WTC11 (cell line): ENCODE measurements at places on chromosomes 11 and 22. TPM values are rescaled to one million over a fixed set of nuclear protein-coding genes. Genes with fewer than 3 reads are reported as not detected.

DNA sequence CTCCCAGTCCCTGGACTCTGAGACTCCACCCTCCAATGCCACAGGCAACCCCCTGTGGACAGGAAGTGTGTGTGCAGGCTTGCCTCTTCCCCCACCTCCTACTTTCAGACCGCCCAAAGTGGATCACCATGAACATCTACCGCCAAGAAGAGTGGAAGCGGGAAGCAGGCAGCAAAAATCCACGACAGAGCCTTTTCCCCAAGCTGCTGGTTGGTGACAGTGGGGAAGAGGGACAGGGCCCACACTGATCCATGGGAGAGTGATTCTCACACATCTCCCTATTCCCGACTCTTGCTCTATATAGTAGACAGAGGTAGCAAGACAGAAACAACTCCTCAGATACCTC, 53.4 kb upstream of the SPATA19 start:
- H3K27ac ChIP-seq, result peak overlapping the region; percentile 61; the same call in 1 of the 2 replicates
- H3K4me1 ChIP-seq, result peaks cover 40% of the 10 kb centered on the region
- no peak overlapping the region for H3K4me3 ChIP-seq
- no peak for DNase-seq

DNA sequence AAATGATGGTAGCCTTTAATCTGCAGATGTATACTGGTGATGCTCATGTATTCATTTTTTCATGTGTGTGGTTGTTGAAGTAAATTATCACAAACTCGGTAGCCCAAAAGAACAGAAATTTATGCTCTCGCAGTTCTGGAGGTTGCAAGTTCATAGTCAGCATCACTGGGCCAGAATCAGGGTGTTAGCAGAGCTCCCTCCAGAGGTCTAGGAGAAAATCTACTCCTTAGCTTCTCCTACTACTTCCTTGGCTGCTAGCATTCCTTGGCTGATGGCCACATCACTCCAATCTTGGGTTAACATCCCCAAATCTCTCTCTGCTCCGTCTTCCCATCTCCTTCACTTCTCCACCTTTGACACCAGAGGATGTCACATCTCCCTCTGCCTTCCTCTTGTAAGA, 45.3 kb upstream of the GALNT18 start:
- peaks cover 18% of the 10 kb centered on the region for H3K36me3 ChIP-seq
- peaks cover 19% of the 10 kb centered on the region for H3K4me1 ChIP-seq
- H3K4me3 ChIP-seq, result no peak overlapping the region

DNA sequence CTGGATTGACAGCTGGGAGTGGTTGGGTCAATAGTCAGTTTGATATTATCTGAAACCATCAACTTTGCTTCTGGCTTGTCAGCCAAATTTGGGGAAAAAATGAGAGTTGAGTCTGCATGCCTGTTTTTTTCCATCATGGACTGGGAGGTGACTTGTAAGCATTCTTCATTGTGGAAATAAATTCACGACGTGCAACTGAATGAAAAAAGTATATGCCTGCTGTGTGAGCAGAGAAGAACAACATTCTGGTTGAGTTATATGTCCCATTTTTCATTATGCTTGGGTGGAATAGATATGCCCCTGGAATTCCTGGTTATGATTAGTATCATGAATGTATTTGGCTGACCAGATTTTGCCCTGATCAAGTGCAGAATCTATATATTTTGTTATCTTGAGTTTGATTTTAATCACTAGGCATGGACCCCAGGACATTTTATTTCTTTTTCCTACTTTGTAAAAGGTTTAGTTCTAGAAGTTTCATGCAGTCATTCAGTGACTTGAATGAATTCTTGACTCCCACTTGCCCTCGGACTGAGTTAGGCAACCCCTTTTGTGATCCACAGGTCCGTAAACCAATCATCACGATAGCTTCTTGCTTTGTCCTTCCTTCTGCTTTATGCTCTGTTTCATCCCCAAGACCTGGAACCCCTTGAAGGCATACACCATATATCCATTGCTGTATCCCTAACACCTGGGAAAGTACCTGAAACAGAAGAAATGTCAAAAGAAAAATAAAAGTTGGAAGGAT, 205.8 kb downstream of the NAV2 start:
- H3K36me3 ChIP-seq, result peaks cover 16% of the 10 kb centered on the region
- peaks cover 20% of the 10 kb centered on the region for H3K4me1 ChIP-seq
- H3K27me3 ChIP-seq, result no peaks in the 10 kb centered on the region
- DNase-seq, result no peak
- H3K27ac ChIP-seq, result no peak overlapping the region

DNA sequence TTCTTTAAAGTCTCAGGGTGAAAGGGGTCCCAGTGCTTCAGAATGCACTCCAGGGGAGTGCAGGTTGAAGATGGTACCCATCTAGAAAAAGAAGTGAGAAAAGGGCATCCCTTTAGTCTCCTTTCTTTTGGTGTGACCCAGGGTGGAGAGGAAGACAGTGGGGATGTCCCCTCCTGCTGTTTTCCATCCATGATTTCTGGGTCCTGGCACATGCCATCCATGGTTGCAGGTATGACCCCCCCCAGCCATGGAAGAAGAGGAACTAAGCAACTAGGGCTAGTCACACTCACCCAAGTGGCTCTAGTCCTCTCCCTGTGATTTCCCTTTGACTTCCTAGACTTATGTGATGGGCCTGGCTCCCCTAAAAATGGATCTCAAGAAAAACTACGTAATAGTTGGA, 15.9 kb upstream of the EI24 start:
- no peak for DNase-seq
- no peak overlapping the region for H3K27ac ChIP-seq
- H3K36me3 ChIP-seq, result peaks cover 42% of the 10 kb centered on the region
- H3K4me1 ChIP-seq, result no peaks in the 10 kb centered on the region
- peaks cover 24% of the 10 kb centered on the region for H3K27me3 ChIP-seq

DNA sequence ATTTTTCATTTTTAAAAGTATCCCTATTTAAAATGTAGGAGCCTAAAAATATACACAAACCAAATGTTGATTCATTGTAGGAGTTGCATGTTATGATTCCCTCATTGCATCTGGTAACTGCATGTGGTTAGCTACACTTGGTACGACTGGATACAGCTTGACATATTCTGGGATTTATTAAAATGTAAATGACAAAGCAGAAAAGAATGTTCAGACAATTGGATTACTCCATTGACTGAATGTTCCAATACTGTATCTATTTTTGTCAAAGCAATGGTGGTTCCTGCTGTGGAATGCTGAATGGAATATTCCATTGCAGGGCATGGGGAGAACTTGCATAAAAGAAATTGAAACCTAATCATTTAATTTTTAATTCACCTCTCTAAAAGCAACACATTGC, 30.8 kb downstream of the BLID start:
- no peaks in the 10 kb centered on the region for H3K36me3 ChIP-seq
- H3K4me3 ChIP-seq, result no peak overlapping the region
- DNase-seq, result no peak

DNA sequence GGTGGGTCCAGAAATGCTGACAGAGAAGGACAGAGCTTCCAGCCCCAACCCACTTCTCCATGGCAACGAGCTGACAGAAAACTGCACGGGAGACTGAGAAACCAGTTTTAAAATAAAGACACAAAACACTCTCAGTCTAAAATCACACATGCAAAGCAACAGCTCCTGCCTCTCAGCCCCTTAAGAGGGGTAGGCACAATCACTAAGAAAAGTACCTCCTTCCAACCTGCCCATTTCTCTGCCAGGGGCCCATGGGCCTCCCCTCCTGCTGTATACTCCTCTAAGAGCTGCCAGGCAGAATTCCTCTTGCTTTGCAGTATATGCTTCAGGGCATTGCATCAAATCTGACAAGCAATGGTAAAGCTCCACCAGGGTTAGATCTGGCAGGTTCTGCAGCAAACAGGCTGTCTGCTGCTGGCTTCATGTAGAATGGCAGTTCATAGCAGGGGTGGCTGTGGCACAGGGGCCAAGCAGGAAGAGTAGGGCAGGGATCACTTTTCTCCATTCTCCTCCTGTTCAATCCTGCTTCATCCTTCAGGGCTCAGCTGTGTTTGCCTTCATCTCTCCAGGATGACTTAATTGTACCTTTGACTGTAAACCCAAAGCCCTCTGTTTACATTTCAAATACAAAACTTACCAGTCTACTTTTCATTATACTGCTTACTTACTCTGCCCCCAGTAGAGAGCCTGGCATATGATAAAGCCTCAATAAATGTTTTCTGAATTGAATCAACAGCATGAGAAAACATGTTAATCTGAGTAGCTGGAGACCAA, 77.7 kb downstream of the KCNC1 start:
- H3K36me3 ChIP-seq, result no peaks in the 10 kb centered on the region
- no peak for DNase-seq
- H3K4me3 ChIP-seq, result no peak overlapping the region
- H3K27ac ChIP-seq, result no peak overlapping the region

- H3K27me3 ChIP-seq, result no peaks in the 10 kb centered on the region
- H3K4me1 ChIP-seq, result peaks cover 11% of the 10 kb centered on the region
- no peak for DNase-seq
- H3K27ac ChIP-seq, result no peak overlapping the region
- no peaks in the 10 kb centered on the region for H3K36me3 ChIP-seq
- H3K4me3 ChIP-seq, result no peak overlapping the region
Observed at GRCh38 chr11:78256962-78257361, 68.2 kb downstream of the USP35 start.

DNA sequence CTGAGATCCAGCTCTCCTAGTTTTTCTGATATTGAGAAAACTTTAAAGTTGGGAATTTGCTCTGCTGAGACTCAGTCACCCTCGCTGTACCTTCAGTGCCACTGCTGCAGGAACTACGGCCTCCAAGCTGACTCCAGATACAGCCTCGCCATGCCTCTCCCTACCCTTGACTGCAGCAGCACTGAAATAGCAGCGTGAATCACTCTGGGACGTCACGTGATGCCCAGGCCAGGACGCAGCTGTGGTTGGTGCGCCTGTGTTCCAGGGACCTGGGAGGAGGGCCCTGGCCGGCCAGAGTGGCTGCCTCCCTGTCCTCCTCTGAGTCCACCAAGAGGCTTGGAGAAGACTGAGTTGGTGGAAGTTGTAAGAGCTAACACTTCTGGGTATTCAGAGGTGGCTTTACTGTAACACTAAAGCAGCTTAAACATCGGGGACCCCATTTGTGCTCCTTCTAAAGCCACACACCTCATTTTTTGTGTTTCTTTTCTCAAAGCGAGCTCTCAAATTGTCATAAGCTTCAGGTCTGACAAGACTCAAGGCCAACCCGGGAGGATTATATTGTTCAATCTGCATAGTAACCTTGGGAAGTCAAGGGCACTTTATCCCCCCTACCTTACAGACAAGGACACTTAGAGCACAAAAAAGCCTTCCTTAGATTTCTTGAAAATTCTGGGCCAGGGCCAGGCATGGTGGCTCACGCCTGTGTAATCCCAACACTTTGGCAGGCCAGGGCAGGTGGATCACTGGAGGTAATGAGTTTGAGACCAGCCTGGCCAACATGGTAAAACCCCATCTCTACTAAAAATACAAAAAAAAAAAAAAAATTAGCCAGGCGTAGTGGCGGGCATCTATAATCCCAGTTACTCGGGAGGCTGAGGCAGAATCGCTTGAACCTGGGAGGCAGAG, 4.2 kb upstream of the STIP1 start:
- peaks cover 34% of the 10 kb centered on the region for H3K4me1 ChIP-seq
- peak overlapping the region; percentile 84 for H3K27ac ChIP-seq
- H3K4me3 ChIP-seq, result peak overlapping the region; percentile 36
- peak; percentile 70 for DNase-seq
- no peaks in the 10 kb centered on the region; the same call in 1 of the 2 replicates for H3K27me3 ChIP-seq

DNA sequence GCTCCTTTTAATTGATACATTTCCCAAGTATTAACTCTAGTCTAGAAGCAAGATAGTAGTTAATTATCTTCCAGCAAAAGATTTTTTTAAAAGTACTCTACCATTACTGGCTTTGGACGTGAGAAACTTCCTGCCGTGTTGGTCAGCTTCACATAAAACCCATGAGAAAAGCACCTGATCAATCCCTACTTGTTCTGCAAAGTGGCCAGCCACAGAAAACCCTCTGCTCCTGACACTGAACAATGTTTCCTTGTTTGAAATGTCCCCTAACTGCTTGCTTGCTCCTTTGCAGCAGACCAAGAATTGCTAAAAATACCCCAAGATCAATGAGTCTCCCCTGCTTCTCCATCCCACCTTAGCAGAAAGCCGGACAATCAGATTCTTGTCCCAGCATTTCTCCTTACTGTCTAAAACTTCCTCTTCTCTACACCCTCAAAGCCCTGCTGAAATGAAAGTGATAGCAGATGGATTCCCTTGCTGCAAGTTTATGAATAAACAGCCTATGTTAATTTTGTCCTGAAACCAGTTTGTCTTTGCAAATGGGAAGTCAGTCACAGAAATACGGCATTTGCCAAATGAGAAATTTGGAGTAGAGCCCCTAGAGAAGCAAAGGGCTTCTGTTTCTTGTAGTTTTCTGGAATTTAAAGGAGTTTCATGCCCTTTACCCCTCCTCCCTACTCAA, 207.1 kb upstream of the ARHGAP20 start:
- H3K4me3 ChIP-seq, result no peak overlapping the region
- DNase-seq, result no peak
- H3K36me3 ChIP-seq, result no peaks in the 10 kb centered on the region; the same call in 1 of the 2 replicates
- H3K27ac ChIP-seq, result no peak overlapping the region
- 0 out of 2 replicates have a peak, but pooled peaks cover 4% of the 10 kb centered on the region for H3K4me1 ChIP-seq

GRCh38 chr11:73121692-73122091, 20.4 kb downstream of the FCHSD2 start:
- no peak overlapping the region for H3K4me3 ChIP-seq
- peaks cover 3% of the 10 kb centered on the region; the same call in 1 of the 2 replicates for H3K36me3 ChIP-seq
- H3K4me1 ChIP-seq, result no peaks in the 10 kb centered on the region
- H3K27ac ChIP-seq, result no peak overlapping the region

- DNase-seq, result no peak
- no peak overlapping the region for H3K27ac ChIP-seq
- H3K27me3 ChIP-seq, result no peaks in the 10 kb centered on the region
- peaks cover 32% of the 10 kb centered on the region for H3K36me3 ChIP-seq
- H3K4me1 ChIP-seq, result peaks cover 8% of the 10 kb centered on the region
Observed at GRCh38 chr11:66363187-66363601, 8.4 kb downstream of the SLC29A2 start.

GRCh38 chr11:75570559-75571139, 8.6 kb downstream of the SERPINH1 start:
- H3K4me1 ChIP-seq, result peaks cover 7% of the 10 kb centered on the region
- no peaks in the 10 kb centered on the region for H3K27me3 ChIP-seq
- H3K4me3 ChIP-seq, result no peak overlapping the region
- DNase-seq, result no peak
- no peak overlapping the region for H3K27ac ChIP-seq
- H3K36me3 ChIP-seq, result peaks cover 63% of the 10 kb centered on the region

- H3K27ac ChIP-seq, result no peak overlapping the region
- peaks cover 25% of the 10 kb centered on the region for H3K4me1 ChIP-seq
- no peak for DNase-seq
Observed at GRCh38 chr11:64134963-64135362, 30.9 kb downstream of the MACROD1 start.

- H3K4me1 ChIP-seq, result peaks cover 33% of the 10 kb centered on the region
- H3K27me3 ChIP-seq, result peaks cover 3% of the 10 kb centered on the region; the same call in 1 of the 2 replicates
- H3K27ac ChIP-seq, result peak overlapping the region; percentile 17; the same call in 1 of the 2 replicates
- no peak overlapping the region for H3K4me3 ChIP-seq
- no peak for DNase-seq
Observed at GRCh38 chr11:97938789-97939188, 1082.0 kb upstream of the CNTN5 start.

The NAV2 gene
- 41.8 to 44.5 TPM (median 42.8 TPM) in 3 replicates for total RNA-seq

The RASSF10 gene
- total RNA-seq, result 2.6 to 3.2 TPM (median 2.9 TPM) in 3 replicates

The FAM227A gene
- total RNA-seq, result 3.8 to 6.3 TPM (median 6.0 TPM) in 3 replicates

The NDUFS8 gene
- 221 to 247 TPM (median 240 TPM) in 3 replicates for total RNA-seq

The PRDM11 gene
- total RNA-seq, result 8.3 to 12.4 TPM (median 11.2 TPM) in 3 replicates

The LRRC56 gene
- 2.3 to 3.4 TPM (median 2.5 TPM) in 3 replicates for total RNA-seq
